Naive thymus-derived CD4-positive, alpha-beta T cell (primary cell): ENCODE measurements at places on chromosomes 12 and 14.
A peak's percentile ranks its signal among the peaks of the same experiment; 100 is the strongest.

- no peak for DNase-seq
Measured at GRCh38 chr12:84694116-84694515, 218.5 kb downstream of the SLC6A15 start.

DNA sequence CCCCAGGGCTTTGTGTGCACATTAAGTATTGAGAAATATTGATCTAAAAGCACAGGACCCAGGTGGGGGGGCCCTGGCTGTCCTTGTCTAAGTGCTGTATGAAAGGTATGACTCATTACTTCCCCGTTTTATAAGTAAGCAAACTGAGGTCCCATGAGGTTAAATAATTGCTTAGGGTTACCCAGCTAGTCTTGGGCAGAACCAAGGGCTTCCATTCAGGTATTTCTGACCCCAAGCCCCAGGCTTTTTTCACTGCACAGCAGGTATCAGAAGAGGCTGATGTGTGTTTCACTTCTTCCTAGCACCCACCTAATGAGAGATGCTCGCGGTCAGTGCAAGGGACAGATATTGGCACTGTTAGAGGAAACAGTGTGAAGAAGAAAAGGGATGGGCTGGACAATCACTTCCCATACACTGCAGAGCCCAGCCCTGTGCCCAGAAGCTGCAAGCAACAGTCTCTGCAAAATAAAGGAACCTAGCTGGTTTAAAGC, 4.7 kb upstream of the TC2N start:
- DNase-seq: peak; percentile 56

DNA sequence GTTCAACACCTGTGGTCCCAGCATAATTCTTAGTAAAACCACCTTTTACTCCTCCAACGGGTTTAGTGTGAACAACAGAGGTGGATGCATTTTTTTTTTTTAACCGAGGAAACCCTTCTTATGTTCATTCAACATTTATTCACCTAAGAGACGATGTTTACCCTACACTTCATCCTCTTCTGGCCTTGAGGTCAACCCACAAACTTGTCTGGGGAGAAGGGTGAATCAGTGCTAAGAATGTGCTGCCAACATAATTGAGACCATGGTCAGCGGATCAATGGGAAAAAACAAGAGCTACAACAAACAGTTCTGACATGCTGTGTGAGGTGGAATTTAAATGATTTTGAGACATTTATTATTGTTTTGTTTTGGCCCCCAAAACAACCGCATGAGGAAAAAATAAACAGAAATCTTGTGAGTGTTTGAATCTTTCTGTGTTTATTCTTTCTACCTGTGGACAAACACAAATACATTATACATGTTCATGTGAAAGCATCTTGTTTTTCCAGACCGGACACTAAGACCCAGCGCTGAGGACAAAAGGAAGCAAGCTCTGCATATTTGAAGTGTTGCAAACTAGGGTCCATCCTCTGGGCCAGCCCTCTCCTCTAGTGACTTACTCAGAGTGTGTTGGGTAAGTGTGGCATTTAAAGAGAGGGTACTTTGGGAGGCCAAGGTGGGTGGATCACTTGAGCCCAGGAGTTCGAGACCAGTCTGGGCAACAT, 5.1 kb upstream of the USP30 start:
- no peak for DNase-seq

- no peak for DNase-seq
Measured at GRCh38 chr14:90743425-90743824, 72.8 kb downstream of the TTC7B start.

DNA sequence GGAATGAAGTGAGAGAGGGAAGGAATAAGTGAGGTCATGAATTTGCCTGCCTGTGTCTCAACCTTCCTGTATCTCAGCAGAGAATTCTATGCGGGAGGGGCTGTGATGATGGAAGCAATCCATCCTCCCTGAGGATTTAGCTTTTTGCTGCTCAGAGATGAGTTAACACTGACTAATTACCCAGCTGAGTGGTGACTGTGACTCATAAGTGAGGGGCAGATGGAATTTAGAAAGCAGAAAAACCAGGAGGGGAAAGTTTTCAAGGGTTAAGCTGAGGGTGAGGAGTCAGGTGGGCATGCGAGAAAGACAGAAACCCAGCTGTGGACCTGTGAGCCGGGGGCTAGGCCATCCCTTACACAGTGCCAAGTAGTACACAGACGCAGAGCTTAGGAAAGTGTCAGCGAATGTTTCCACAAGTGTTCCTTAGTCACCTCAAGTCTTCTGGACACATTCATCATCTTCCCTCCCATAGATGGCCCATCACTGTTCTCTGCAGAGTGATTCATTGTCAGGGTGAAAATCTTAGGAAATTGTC, 277.9 kb downstream of the IPO8 start:
- no peak for DNase-seq
